ENCODE measurements at places on chromosomes 4 and X.

DNA sequence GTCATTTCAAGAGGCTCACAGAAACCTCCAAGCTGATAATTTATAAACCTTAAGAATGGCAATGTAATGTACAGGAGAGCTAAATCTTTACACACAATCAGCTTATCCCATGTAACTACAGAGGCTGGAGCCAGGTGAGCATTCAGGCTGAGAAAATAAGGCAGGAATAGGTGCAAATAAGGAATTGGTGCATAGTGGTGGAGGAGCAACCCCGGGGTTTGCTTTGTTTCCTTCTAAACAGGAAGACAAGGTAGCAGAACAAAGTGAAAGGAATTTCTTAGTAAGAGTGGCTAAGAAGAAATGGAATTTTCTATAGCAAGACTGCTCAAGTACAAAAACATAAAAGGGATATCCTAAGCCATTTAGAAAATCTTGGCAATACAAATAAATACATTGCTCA lies 82.4 kb downstream of the NR3C2 start:
- no peak for DNase-seq

- no peak for DNase-seq
Measured at GRCh38 chr4:10169839-10170387, 53.3 kb upstream of the WDR1 start.

- no peak for DNase-seq
Measured at GRCh38 chrX:153303276-153304262, 18.0 kb downstream of the PNMA6F start.

DNA sequence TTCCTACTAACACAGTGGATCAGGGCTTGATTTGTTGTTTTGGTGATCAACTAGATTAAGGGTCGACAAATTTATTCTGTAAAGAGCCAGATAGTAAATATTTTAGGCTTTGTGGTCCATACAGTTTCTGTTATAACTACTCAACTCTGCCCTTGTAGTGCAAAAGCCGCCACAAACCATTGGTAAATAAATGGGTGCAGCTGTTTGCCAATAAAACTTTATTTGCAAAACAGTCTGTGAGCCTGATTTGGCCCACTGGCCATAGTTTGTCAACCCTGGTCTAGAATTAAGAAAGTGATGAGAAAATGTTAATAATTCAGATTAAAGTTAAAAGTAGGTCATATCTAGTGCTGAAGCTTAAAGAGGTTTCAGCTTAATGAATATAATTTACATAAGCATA lies 84.0 kb upstream of the TRIM2 start:
- no peak for DNase-seq

GRCh38 chr4:146134761-146135445 lies 40.6 kb upstream of the LSM6 start:
- no peak for DNase-seq

GRCh38 chrX:138710866-138711341 lies 613 bp downstream of the FGF13 start:
- no peak for DNase-seq

- DNase-seq: peak; percentile 51
Measured at GRCh38 chr4:184473499-184474262, 669 bp downstream of the IRF2 start.

- DNase-seq: peak; percentile 75
Measured at GRCh38 chr4:25441519-25442117, 64.6 kb downstream of the ANAPC4 start.

DNA sequence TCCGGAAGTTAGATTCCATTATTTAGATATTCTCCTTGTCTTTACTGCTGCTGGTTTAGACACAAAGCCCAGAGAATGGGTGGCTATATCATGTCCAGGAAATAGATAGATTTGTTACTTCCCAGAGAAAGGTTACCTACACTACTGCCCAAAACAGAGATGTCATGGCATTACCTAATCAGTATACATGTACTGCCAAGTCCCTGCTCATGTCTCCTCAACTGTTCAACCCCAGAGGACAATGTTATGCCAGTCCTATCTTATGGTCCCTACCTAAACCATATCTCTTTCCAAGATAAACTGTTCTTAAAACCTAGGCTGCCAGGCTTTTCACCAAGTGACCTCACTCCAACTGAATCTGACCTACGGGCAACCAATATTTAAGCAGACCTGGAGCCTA lies 209.5 kb upstream of the AR start:
- no peak for DNase-seq

DNA sequence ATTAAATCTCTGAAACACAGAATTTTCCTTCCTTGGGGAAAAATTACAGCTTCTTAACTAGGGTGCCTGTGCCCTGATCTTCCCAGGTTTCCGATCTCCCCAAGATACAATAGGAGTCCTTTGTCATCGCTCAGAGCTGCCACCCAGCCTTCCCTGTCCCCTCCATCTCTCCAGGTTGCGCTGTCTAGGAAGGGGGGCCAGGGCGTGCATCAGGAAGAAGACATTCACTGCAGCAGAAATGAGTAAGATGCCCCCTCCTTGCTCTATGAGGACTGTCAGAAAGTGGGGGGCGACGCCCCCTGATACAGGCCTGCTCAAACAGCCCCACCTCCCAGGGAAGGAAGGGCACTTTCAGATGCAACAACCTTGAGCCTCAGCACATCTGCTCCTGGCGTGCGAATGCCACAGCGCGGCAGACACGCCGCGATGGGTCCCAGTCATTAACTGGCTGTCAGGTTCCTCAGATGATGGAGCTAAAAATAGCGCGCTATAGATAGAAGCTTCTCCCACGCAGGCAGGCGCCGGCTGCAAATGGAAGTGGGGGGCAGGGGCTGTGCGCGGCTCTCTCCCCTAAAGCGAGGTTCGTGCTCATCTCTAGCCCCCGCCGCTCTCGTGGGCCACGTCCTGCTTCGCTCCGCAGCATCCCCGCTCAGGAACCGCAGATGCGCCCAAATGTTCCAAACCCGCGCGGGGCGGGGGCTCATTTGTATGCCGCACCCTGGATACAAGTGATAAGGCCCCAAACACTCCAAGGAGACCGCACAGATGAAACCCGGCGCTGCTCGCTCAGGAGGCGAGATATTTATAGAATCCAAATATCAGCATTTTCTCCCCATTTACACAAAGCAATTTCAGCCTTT lies 57.6 kb upstream of the LGI2 start:
- DNase-seq: no peak

DNA sequence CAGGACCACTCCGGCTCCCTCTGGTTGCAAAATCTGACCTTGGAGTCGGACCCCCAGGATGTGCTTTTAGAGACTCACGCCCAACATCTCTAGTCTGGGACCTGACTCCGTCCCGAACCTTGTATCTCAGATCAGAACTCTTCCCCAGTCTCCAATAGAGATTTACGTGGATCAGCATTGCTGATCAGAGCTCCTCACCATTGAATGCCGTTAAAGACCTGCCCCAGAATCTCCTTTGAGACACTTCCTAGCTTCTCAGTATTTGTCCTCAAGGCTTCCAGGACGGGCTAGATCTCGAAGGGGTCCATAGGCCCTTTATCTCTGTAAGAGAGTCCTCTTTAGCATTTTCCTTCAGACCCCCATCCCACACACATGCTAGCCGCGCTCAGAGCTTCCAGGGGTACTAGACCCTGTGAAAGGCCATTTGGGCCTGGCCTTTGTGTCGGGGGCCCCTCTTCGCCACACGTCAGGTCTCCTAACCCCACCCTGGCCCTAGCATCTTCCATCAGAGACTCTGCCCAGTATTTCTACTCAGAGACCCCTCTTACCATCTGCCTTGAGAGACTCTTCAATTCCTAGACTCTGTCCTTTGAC lies 662 bp downstream of the UBA1 start:
- no peak for DNase-seq

GRCh38 chr4:188082796-188083195 lies 26.6 kb downstream of the TRIML2 start:
- no peak for DNase-seq

DNA sequence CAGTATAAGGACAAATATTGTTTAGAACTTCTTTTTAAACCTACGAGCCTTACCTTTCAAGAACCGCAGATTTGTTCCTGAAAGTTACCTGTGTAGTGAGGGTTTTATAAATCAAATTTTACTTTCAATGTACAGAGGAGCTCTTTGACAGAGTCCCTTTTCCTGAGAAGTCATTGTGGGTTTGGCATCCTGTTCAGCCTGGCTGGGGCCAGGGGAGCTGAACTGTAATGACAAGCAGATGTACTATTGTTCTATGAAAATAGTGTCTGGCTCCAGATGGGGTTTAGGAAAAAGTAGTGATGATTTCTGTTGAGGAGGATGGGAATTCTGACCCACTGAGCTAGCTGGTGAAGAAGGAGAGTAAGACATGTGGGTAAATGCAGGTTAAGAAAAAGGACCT lies 196.2 kb upstream of the PGRMC2 start:
- DNase-seq: no peak

GRCh38 chr4:77465271-77465670 lies 140.3 kb upstream of the CXCL13 start:
- peak; percentile 4 for DNase-seq

DNA sequence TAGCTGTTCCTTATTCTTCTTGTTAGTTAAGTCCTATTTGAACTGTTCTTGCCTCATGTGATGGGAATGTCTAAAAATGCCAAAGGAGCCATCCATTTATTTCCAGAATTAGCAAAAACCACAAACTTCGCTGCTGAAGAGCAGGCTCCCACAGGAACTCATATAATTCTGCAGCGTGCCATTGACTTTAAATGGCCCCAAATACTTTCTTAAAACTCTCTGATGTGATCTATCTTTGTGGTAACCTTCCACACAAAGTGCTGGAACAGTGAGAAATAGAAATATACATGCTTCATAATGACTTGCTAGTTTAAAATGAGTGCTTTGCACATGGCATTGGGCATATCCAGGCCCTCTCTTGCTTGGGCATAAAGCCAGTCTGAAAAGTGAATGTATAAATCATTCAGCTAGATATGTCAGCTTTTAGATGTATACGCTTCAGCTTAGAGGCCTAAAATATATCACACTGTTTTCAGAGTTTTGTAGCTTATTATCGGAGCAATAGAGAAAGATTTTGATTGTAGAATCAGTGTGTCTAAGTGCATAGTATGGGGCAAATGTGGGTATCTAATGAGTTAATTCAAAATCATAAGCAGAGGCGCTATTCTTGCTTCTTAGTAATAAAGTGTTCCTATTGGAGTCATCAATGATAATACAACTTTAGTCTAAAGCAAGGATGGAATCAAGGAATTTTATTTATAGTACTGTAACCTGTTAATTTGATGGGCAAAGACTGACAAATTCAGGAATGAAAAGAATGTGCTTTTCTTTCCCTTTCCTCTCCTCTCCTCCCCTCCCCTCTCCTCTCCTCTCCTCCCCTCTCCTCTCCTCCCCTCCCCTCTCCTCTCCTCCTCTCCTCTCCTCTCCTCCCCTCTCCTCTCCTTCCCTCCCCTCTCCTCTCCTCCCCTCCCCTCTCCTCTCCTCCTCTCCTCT lies 392.2 kb upstream of the ZFP42 start:
- DNase-seq: no peak
